ENCODE measurements at places on chromosomes 16 and 17. TPM values are rescaled to one million over a fixed set of nuclear protein-coding genes. Genes with fewer than 3 reads are reported as not detected.

DNA sequence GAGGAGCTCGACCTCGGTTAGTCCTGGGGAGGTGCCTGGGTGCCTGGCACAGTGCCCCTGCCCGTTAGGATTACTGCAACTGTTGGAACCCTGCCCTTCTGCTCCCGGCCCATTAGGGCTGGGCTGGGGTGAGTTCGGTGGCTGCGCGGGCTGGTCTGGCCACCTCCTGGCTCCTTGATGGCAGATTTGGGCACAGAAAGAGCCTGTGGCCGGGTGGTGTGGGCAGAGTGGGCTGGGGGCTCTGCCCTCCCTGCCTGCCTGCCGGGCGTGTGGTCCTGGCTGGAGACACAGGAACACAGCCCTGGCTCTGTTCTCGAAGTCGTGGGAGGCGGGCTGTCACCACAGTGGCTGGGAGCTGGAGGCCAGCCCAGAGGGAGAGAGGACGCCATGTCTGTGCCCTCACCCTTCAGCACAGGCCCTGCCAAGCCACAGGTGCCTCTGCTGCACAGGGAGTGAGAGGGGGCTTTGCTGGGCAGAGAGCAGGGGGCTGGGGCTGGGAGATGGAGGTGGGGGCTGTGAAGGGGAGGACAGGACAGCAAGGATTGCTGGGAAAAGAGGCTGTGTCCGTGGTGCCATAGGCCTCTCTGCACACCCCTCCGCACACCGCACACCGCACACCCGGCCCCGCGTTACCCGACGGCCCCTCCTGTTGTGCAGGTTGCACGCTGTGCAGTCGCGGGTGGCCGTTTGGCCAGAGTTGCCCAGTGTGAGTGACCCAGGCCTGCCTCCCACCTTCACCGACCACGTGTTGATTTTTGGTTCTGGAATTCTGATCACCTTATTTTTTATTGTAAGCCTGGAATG, 236.6 kb upstream of the GSE1 start:
- no peak overlapping the region for H3K4me3 ChIP-seq
- H3K27me3 ChIP-seq = no peaks in the 10 kb centered on the region
- H3K36me3 ChIP-seq = no peaks in the 10 kb centered on the region
- no peak for DNase-seq
- no peak overlapping the region for H3K27ac ChIP-seq

DNA sequence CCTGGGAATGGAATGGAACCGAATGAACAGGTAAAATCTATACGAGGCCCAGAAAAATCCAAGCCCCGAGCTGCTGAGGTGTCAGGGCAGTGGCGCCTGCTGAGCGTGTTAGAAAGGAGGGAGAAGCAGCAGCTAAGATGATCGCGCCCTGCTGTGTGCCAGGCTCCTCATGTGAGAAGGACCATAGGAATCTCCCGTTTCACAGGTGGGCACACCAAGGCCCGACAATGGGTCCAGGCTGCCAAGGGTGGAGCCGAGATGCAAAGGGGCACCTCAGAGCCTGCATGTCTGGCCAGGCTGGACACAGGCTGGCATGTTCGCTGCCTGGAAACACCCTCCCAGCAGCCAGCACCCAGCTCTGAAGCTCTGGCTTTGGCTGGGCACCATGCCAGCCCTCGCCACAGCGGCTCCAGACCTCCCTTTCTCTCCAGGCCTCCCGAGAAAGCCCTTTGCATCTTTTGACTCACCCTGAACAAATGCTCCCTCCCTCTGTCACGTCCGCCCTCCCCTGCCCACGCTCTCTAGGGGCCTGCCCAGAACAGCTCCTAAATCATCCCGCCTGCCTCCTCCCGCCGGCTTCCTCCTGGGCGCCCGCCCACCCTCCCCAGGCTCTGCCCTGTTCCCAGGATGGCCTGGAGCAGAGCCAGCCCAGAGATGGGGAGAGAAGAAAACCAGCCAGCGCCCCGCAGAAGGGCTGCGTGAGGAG, 217.8 kb upstream of the GSE1 start:
- peaks cover 17% of the 10 kb centered on the region for H3K4me1 ChIP-seq
- H3K27me3 ChIP-seq = no peaks in the 10 kb centered on the region

- H3K36me3 ChIP-seq = no peaks in the 10 kb centered on the region
- no peaks in the 10 kb centered on the region for H3K27me3 ChIP-seq
- peaks cover 16% of the 10 kb centered on the region for H3K4me1 ChIP-seq
- no peak overlapping the region for H3K4me3 ChIP-seq
- H3K27ac ChIP-seq = peak overlapping the region; percentile 29
- DNase-seq = no peak
Observed at GRCh38 chr17:80790021-80790765, 201.4 kb upstream of the CHMP6 start.

- H3K27me3 ChIP-seq = no peaks in the 10 kb centered on the region
- DNase-seq = no peak
- no peaks in the 10 kb centered on the region for H3K36me3 ChIP-seq
- H3K27ac ChIP-seq = no peak overlapping the region
- no peak overlapping the region for H3K4me3 ChIP-seq
Observed at GRCh38 chr17:79948406-79948944, 87.2 kb downstream of the TBC1D16 start.

GRCh38 chr17:71585540-71585939, 535.3 kb upstream of the SOX9 start:
- H3K36me3 ChIP-seq = no peaks in the 10 kb centered on the region
- no peak overlapping the region for H3K27ac ChIP-seq
- no peak overlapping the region for H3K4me3 ChIP-seq
- DNase-seq = no peak
- no peaks in the 10 kb centered on the region for H3K27me3 ChIP-seq

- no peak for DNase-seq
- H3K4me1 ChIP-seq = no peaks in the 10 kb centered on the region
- H3K27ac ChIP-seq = no peak overlapping the region
- H3K36me3 ChIP-seq = no peaks in the 10 kb centered on the region
Observed at GRCh38 chr16:68487669-68488068, 39.4 kb upstream of the SMPD3 start.

DNA sequence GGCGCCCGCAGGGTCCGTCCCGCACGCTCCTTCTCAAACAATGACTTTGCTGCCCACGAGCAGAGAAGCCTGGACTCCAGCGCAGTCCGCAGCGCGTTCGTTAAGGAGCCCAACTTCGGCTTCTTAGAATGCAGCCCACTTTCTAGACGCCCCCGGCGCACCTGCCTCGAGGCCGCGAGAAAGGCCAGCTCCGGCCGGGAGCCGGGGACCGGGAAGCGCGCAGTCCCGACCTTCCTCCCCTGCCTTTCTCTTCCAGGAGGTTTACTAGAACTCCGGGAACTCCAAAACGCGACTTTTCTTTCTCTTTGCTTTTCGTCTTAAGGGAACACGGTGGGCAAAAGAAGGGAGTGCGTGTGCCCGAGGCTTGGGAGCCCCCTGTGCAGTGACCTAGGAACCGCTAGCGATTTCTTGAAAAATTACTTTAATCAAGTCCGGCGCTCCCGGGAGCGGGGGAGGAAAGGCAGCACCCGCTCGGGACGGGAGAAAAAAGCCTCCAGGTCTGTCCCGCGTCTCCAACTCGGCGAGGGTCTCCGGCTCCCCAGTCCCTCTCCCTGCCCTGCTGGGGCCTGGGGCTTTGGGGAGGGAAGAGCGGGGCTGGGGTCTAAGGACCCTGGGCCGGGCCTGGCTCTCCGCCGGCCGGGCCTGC, 2.6 kb downstream of the HNF1B start:
- peak overlapping the region; percentile 30 for H3K4me3 ChIP-seq
- no peaks in the 10 kb centered on the region for H3K36me3 ChIP-seq
- peaks cover 3% of the 10 kb centered on the region for H3K27me3 ChIP-seq
- peaks cover 9% of the 10 kb centered on the region for H3K4me1 ChIP-seq
- no peak for DNase-seq

GRCh38 chr17:29292992-29293889, 707 bp downstream of the NUFIP2 start:
- no peaks in the 10 kb centered on the region for H3K27me3 ChIP-seq
- peak overlapping the region; percentile 98 for H3K27ac ChIP-seq
- peak; percentile 68 for DNase-seq

DNA sequence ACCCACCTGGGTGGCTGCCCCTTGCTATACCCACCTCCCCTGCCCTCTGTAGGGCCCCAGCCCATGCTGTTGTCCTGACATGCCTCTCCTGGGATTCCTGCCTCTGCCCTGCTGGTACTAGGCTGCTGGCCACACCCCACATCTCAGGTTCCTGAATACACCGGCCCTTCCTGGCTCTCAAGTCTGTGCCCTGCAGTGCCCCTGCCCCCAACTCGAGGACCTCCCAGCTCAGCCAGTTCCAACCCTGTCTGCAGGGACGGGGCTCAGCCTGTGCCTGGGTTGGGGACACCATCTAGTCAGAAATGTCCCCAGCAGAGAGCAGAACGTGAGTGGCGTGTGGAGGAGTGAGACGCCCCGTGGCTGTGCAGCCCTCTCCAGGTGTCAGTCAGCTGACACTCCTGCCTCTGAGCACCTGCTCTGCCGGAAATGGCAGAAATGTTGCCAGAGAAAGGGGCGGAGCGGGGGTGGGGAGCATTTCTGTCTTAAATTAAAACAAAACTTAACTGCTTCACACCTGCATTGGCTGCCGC, 28.7 kb downstream of the ACSF3 start:
- H3K4me1 ChIP-seq = peaks cover 6% of the 10 kb centered on the region
- no peaks in the 10 kb centered on the region for H3K36me3 ChIP-seq
- no peak overlapping the region for H3K27ac ChIP-seq
- no peaks in the 10 kb centered on the region for H3K27me3 ChIP-seq
- H3K4me3 ChIP-seq = no peak overlapping the region

DNA sequence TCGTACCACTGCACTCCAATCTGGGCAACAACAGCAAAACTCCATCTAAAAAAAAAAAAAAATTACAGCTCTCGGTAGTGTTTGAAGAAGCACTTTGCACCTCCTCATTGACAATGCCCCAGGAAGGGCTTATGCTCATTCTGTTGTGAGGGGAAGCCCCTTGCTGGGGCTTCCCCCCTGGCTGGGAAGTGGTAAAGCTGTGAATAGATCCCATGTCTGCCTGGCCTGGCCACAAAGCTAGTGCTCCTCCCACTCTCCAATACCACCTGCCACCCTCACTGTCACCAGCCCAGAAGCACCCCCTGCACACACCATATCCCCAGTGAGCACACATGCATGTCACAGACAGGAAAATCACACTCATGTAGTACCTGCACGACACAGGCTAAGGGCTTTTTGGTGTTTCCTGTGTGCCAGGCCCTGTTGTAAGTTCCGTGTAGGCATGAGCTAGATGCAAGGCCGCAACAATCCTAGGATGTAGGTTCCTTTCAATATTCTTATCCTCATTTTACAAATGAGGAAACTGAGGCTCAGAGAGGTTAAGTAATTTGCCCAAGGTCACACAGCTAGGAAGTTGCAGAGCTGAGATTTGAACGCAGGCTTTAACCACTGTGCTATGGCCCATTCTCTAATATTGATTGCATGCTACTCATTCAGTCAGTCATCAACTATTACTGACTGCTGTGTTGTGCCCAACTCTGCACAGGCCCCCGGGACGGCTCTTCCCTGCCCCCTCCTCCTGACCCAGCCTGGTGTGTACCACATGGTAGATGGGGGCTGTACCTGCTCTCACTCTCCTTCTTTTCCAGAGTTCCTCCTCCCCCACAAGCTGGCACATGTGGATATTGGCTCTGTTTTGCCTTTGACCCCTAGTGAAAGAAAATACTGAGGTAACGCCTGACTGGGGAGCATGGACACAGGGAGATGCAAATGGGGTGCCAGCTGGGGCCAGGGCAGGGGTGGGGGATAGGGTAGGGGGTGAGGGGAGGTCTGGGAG, 11.9 kb upstream of the COL1A1 start:
- peak; percentile 24 for DNase-seq
- no peak overlapping the region for H3K27ac ChIP-seq
- no peaks in the 10 kb centered on the region for H3K27me3 ChIP-seq
- H3K4me3 ChIP-seq = no peak overlapping the region
- H3K4me1 ChIP-seq = peaks cover 34% of the 10 kb centered on the region

GRCh38 chr16:71467810-71468209, 5.8 kb upstream of the ZNF23 start:
- H3K27ac ChIP-seq = no peak overlapping the region
- H3K4me3 ChIP-seq = no peak overlapping the region
- no peak for DNase-seq

DNA sequence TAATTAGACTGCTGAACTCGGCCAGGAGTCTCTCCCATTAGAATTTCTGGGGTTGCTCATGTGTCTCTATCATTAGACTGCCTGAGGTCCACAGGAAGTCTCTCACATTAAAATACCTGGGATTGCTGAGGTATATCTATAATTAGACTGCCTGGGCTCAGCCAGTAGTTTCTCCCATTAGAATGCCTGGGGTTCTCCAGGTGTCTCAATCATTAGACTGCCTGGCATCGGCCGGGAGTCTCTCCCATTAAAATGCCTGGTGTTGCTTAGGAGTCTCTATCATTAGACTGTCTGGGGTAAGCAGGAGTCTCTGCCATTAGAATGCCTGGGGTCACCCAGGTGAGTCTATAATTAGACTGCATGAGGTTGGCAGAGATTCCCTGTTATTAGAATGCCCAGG, 2233.4 kb downstream of the TP53TG3F start:
- H3K27me3 ChIP-seq = no peaks in the 10 kb centered on the region
- DNase-seq = no peak
- H3K36me3 ChIP-seq = no peaks in the 10 kb centered on the region

DNA sequence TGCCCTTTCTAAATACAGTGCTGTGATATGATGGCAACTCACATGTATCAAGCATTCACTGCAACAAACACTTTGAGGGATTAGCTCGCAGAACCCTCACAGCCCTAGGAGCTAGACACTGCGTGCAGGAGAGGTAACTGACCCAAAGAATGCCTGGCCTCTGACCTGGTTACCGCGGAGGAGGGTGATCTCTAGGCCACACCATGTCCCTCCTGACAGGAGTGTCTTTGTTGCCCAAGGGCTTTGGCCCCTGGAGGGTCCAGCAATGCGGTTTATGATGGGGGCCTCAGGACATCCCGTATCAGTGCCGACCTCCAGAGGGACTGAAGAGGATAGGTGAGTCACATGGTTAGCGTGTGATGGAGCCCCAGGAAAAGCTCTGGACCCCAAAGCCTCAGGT, 130.6 kb downstream of the MGAT5B start:
- DNase-seq = no peak
- no peaks in the 10 kb centered on the region for H3K4me1 ChIP-seq
- no peak overlapping the region for H3K4me3 ChIP-seq
- no peaks in the 10 kb centered on the region for H3K36me3 ChIP-seq
- no peak overlapping the region for H3K27ac ChIP-seq
- H3K27me3 ChIP-seq = no peaks in the 10 kb centered on the region

GRCh38 chr16:85286951-85287814, 174.9 kb upstream of the CIBAR2 start:
- H3K27ac ChIP-seq = no peak overlapping the region
- no peaks in the 10 kb centered on the region for H3K27me3 ChIP-seq
- no peak overlapping the region for H3K4me3 ChIP-seq
- H3K36me3 ChIP-seq = no peaks in the 10 kb centered on the region
- H3K4me1 ChIP-seq = peaks cover 18% of the 10 kb centered on the region
- DNase-seq = no peak

- no peak for DNase-seq
- H3K27ac ChIP-seq = no peak overlapping the region
- no peak overlapping the region for H3K4me3 ChIP-seq
- H3K36me3 ChIP-seq = no peaks in the 10 kb centered on the region
- H3K27me3 ChIP-seq = no peaks in the 10 kb centered on the region
Observed at GRCh38 chr17:15184872-15185624, 80.1 kb downstream of the PMP22 start.

CMTM4 gene
- polyA plus RNA-seq = 9.2 TPM

ADGRG1 gene
- 6.9 TPM for polyA plus RNA-seq

KRT9 gene
- polyA plus RNA-seq = not detected

CAVIN1 gene
- 226 TPM for polyA plus RNA-seq

KRTAP1-1 gene
- polyA plus RNA-seq = not detected

TP53TG3C gene
- polyA plus RNA-seq = 0.23 TPM

ALDH3A1 gene
- not detected for polyA plus RNA-seq

IRX5 gene
- 1.1 TPM for polyA plus RNA-seq

MARCHF10 gene
- polyA plus RNA-seq = 0.06 TPM

CA4 gene
- 39.3 TPM for polyA plus RNA-seq

SDR42E2 gene
- 0.05 TPM for polyA plus RNA-seq

NTN3 gene
- polyA plus RNA-seq = not detected

MYH8 gene
- not detected for polyA plus RNA-seq

ERAL1 gene
- polyA plus RNA-seq = 28.5 TPM

Data from ovary (tissue), 10 donors.